ENCODE measurements at places on chromosomes 6 and 20.

GRCh38 chr6:54617730-54618129 lies 228.8 kb upstream of the FAM83B start:
- DNase-seq: no peak

- no peak for DNase-seq
Measured at GRCh38 chr6:125481056-125481455, 179.3 kb upstream of the HDDC2 start.

DNA sequence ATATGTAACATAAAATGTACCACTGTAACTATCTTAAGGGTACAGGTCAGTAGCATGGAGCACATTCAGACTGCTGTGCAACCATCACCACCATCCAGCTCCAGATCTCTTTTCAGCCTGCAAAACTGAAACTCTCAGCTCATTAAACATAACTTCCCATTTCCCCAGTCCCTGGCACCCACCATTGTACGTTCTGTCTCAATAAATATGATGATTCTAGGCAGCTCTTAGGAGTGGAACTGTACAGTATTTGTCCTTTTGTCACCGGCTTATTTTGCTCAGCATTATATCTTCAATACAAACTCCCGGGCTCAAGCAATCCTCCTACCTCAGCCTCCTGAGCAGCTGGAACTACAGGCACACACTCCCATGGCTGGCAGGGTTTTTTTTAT lies 1.5 kb downstream of the ZC3H12D start:
- DNase-seq: no peak

DNA sequence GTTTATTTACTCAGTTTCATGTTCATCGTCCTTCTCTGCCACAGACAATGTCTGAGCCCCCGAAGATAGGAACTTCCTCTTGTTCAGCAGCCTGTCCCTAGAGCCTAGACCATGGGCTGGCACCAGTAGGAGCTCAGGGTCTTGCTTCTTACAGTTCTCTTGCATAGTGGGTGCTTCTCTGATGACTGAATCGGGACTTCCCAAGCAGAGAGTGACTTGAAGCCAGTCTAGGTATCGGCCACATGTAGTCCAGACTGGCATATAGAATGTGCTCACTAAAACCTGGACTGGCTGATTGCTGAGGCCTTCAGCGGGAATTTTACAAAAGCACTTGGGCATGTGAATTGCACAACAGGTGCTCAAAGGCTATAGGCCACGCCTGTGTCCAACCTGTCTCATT lies 52.0 kb downstream of the PRDM1 start:
- DNase-seq: no peak

DNA sequence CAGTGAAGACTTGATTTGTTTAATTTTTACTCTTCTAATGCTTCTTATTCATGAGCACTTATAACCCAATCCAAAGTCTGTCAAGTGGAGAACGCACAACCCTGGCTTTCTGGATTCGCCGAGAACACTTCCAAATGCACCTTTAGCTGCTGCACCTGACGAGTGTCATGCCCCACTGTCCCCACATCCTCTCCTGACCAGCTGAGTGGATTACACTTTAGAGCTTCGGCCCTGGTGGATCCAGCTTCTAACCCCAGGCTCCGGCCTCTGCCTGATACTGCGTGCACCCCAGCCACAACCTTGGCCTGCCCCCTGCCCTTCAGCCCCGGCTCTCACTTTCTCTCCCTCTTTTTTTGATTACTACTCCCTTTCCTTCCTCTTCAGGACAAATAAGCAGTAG lies 258.8 kb downstream of the TMEM242 start:
- no peak for DNase-seq

DNA sequence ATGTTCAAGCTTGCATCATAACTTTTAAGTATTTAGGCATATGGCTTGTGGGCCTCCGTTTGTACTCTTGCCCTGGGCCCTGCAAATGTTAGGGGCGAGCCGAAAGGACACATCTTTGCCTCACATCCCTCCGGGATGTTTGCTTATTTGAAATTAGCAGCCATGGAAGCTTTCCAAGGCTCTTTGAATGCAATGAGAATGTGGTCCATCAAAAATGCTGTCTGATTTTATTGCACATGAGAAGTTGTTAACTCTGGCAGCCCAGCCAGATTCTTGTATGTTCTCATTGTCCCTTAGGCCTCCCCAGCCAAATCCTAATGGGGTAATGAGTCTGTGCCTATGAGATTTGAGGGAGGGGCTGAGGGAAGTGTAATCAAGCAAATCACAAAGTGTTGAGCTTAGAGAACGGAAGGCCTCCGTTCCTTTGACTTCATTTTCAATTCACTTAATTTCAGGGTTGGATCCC lies 261.2 kb upstream of the MARCKS start:
- no peak for DNase-seq

DNA sequence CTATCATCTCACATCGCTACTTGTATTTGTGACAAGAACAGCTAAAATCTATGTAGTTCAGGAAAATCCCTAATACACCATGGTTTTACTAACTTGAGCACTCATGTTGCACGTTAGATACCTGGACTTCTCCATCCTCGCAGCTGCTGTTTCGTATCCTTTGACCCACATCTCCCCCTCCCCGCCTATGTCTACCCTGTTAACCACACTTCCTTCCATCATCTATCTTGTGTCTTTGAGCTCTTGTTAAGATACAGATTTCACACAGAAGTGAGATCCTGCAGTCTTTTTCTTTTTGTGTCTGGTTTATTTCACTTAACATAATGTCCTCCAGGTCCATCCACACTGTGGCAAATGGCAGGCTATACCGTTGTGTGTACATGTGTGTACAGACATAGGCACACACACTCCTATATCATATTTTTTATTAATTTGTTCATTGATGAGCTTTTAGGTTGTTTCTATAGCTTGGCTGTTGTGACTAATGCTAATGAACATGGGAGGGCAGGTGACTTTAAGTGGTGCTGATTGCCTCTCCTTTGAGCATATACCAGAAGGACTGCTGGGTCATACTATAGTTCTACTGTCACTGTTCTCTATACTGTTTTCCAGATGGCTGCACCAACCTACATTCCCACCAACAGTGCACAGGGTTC lies 117.8 kb downstream of the WDR27 start:
- DNase-seq: no peak

GRCh38 chr6:1144842-1145767 lies 166.8 kb upstream of the FOXQ1 start:
- DNase-seq: no peak

- no peak for DNase-seq
Measured at GRCh38 chr6:90645634-90646033, 58.8 kb upstream of the MAP3K7 start.

DNA sequence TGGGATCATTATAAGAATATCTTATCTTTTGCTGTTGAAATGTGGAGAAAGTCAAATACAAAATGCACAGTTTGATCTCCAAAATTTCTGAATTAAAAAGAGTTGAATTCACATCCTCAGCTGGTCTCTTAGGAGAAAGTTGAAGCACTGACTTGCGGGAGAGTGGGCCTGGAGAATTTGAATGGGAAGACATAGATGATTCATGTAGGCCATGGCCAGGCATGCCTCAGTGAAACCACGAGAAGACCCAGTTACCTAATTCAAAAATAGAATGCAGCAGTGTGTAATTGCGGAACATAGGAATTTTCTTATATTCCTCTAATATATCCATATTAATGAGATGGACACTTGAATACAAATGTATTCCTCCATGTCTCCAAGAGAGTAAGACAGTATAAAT lies 53.0 kb upstream of the DTNBP1 start:
- DNase-seq: no peak

- no peak for DNase-seq
Measured at GRCh38 chr6:133108419-133108818, 132.7 kb upstream of the EYA4 start.

- no peak for DNase-seq
Measured at GRCh38 chr6:31193206-31193605, 22.7 kb upstream of the POU5F1 start.

GRCh38 chr6:112912416-112913101 lies 565.4 kb downstream of the RFPL4B start:
- no peak for DNase-seq

DNA sequence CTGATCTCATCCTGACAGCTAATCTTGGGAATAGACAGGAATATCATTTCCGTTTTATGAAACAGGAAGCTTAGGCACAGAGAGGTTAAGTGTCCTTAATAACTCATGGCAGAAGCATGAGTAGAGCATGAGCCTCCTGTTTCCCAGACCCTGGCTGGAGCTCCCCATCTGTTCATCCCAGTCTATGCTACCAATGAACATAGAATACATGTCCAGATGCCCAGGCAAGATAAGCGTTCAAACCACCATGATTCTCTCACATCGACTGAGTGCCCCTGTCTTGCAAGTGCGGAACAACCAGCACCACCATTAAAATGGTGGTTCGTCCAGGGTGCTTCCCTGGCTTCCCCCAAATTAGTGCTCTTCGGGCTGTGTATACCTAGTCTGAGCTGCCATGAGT lies 217.1 kb downstream of the FARS2 start:
- DNase-seq: no peak

- no peak for DNase-seq
Measured at GRCh38 chr6:63176181-63176580, 35.1 kb upstream of the FKBP1C start.

DNA sequence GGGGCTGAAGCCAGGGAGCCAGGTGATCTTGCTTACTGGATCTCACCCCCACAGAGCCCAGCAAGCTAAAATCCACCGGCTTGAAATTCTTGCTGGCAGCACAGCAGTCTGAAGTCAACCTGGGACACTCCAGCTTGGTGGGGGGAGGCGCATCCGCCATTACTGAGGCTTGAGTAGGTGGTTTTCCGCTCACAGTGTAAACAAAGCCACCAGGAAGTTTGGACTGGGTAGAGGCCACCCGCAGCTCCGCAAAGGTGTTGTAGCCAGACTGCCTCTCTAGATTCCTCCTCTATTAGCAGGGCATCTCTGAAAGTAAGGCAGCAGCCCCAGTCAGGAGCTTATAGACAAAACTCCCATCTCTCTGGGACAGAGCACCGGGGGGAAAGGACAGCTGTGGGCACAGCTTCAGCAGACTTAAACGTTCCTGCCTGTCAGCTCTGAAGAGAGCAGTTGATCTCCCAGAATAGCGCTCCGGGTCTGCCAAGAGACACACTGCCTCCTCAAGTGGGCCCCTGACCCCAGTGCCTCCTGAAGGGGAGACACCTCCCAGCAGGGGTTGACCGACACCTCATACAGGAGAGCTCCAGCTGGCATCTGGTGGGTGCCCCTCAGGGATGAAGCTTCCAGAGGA lies 206.3 kb upstream of the KHDRBS2 start:
- DNase-seq: no peak

GRCh38 chr20:47749339-47749738 lies 35.9 kb downstream of the SULF2 start:
- no peak for DNase-seq

- no peak for DNase-seq
Measured at GRCh38 chr6:30450909-30451841, 38.1 kb upstream of the HLA-E start.

DNA sequence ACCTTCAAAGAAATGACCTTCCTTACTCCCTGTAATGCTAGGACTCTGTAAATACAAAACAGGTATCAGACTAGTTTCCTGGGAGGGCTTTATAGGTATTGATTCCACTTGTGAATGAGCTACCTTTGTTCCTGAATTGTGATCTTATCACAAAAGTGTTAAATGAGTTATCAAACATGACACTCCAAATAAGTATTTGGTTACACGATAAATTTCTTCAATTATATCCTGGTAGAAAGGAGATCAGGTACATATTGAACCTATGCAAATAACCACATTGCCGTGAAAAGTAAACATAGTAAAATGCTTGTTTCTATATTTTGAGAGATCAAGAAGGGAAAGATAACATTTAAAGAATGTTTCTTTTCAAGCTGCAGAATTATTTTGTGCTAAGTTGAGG lies 285.3 kb downstream of the HIVEP2 start:
- no peak for DNase-seq

GRCh38 chr6:123022975-123023374 lies 26.9 kb downstream of the CLVS2 start:
- DNase-seq: no peak

DNA sequence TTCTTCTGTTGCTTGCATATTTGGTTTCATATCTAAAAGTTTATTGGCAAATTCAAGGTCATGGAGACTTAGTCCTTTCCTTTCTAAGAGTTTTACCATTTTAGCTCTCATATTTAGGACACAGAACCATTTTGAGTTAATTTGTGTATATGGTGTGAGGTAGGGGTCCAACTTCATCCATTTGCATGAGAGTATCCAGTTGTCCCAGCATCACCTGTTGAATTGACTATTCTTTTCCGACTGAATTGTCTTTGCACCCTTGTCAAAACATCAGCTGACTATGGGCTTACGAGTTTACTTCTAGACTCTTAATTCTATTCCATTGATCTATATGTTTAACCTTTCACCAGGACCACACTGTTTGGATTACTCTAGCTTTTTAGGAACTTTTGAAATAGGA lies 157.5 kb downstream of the RALGAPA2 start:
- no peak for DNase-seq

GRCh38 chr6:47165918-47166317 lies 123.8 kb upstream of the ADGRF1 start:
- DNase-seq: no peak

- no peak for DNase-seq
Measured at GRCh38 chr20:7926767-7927166, 13.5 kb downstream of the HAO1 start.

- no peak for DNase-seq
Measured at GRCh38 chr20:57546956-57547649, 13.8 kb upstream of the PCK1 start.

- no peak for DNase-seq
Measured at GRCh38 chr6:159083146-159083545, 38.4 kb upstream of the TAGAP start.
